Tibial nerve (tissue), 4 donors: ENCODE measurements at places on chromosomes 1 and 21.

- no peak for DNase-seq
These were observed 56.6 kb downstream of the ZNF281 start for GRCh38 chr1:200353232-200353631.

DNA sequence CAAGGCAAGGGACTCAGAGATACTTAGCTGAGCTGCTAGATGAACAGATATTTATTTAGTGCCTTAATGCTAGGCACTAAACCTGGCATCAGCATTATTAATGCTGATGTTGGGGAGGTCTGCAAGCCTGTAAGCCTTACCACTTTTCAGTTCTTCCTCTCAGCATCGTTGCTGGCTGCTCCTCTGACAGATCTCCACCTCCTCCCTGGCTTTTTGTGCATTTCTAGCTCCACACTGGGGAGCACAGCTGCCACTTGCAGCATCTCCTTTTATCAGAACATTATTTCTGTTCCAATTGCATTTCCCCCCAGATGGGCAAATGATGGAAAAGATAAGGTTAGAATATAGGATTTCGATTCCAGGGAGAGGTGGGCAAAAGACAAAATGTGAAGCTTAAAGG is 34.8 kb downstream of the CACNA1E start:
- no peak for DNase-seq

DNA sequence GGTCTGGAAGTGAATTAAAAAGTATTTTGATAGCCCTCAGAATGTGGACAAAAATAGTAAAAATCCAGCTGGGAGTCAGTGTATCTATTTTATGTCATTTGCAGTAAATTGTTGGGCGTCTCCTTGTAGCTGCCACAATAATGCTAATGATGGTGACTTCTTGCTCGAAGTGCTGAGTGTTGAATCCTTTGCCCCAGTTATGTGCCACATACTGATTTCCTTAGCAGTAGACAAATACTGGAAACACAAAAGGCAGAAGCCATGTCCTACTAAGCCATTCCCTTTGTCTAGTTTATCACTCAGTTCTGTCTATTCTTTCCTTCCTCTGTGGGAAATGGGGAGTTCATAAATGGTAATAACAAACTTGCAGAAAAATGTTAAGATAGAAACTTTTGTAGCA is 70.7 kb upstream of the CXADR start:
- DNase-seq = no peak

GRCh38 chr1:243917177-243917862 is 67.3 kb upstream of the AKT3 start:
- DNase-seq = no peak

GRCh38 chr1:223358826-223359225 is 5.2 kb downstream of the SUSD4 start:
- DNase-seq = no peak

- DNase-seq = no peak
These were observed 105.1 kb upstream of the TLR5 start for GRCh38 chr1:223248001-223248769.

DNA sequence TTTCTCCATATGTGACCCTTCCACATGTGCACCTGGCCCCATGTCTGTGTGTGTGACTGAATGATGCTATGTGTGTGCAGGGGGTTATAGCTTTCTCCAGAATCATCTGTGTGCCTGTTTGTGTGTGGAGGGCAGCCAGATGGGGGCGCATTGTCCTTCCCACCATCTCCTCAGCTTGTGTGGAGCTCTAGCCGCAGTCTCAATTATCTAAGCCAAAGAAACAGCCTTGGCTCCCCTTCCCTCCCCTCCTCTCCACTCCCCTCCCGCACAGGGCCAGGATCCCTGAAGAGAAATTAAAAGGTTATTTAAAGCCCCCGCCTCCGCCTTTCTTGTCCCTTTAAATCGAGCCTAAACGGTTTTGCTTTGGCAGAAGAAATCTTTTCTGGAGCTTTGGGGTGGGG is 1.8 kb upstream of the DMBX1 start:
- no peak for DNase-seq

GRCh38 chr1:195744256-195744655 is 864.0 kb downstream of the KCNT2 start:
- DNase-seq = no peak

- DNase-seq = no peak
These were observed 57.6 kb downstream of the MAN1C1 start for GRCh38 chr1:25673962-25674806.

- DNase-seq = no peak
These were observed 47.6 kb downstream of the ATP6V1G3 start for GRCh38 chr1:198492872-198493271.

DNA sequence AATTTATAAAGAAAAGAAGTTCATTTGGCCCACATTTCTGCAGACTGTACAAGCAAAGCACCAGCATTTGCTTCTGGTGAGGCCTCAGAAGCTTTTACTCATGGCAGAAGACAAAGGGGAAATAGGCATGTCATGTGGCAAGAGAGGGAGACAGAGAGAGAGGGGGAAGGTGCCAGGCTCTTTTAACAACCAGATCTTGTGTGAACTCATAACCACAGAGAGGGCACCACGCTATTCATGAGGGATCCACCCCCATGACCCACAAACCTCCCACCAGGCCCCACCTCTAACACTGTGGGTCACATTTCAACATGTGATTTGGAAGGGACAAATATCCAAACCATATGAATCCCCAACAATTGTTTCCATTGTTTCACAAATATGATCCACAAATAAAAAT is 467.9 kb downstream of the SIPA1L2 start:
- no peak for DNase-seq

DNA sequence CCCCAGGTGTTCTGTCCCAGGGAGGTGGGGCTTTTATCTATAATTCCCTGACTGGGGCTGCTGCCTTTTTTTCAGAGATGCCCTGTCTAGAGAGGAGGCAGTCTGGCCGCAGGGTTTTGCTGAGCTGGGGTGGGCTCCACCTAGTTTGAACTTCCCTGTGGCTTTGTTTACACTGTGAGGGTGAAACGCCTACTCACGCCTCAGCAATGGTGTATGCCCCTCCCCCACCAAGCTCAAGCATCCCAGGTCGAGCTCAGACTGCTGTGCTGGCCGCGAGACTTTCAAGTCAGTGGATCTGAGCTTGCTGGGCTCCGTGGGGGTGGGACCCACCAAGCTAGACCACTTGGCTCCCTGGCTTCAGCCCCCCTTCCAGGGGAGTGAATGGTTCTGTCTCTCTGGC is 124.3 kb downstream of the CENPF start:
- no peak for DNase-seq

- peak; percentile 82 for DNase-seq
These were observed 81.1 kb downstream of the PGM1 start for GRCh38 chr1:63674238-63674864.

- DNase-seq = no peak
These were observed 3.1 kb upstream of the BLACAT1 start for GRCh38 chr1:205458777-205459566.

- no peak for DNase-seq
These were observed 38.6 kb upstream of the RCAN3 start for GRCh38 chr1:24463776-24464735.

DNA sequence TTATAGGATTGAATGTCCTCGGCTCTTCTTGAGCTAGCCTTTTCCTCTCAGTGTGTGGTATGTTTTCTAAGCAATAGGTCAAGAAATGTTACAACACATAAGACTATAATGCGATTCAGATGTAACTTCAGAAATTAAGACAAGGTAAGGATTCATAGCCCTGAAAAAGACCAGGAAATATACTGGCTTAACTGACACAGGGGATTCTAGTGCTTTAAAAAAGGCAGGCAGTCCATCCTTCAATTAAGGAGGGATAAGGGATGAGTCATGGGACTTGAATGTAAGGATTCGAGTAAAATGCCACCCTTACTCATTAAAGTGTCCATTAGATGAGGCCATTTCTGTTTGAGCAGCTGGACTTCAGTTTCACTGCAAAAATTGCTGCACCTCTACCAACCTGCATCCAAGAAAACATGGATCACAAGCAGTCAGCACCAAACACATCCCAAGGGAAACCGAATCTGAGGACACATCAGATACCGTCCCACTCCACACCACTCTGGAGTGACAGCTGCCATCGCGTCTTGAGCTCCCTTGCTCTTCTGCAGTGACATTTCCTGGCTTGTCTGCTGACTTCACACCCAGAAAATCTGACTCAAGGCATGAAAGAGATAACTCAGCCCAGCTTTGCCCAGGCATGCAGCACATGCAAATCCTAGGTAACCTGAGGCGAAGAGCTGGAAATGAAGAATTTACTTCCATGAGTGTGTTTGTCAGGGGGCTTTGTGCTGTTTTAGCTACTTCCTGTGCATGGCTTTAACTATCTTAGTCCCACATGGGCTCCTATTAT is 37.8 kb downstream of the NGF start:
- no peak for DNase-seq

- no peak for DNase-seq
These were observed 39.2 kb upstream of the POU3F1 start for GRCh38 chr1:38085666-38086330.

DNA sequence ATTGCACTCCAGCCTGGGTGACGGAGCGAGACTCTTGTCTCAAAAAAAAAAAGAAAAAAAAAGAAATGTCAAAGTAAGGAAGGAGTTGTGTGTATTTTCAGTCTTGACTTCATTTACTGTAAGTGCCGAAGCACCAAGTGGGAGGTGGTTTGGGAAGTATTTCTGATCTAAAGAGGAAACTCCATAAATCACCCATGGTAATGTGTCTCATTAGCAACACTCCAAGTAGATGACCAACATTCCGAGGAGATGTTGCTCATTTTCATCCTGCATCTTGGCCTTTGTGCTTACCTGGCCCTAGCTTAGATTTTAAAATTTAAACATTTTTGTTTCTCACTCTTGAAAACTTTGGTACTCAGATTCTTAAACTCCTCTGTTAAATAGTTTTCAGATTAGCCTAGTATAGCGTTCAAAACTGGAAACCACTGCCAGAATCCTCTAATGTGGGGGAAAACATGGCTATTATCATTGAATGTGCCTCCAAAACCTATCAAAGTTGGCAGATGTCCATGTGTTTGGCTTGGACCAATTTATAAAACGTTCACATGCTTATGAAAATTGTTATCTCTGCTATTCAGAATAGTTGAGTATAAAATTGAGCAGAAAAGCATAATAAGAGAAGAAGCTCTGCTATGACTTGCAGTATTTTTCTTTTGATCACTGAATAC is 110.4 kb downstream of the NFIA start:
- DNase-seq = no peak
